Jurkat, Clone E6-1 (cell line): ENCODE measurements at places on chromosomes 7 and 10.

- DNase-seq: no peak
Measured at GRCh38 chr7:5234852-5235831, 45.1 kb downstream of the WIPI2 start.

DNA sequence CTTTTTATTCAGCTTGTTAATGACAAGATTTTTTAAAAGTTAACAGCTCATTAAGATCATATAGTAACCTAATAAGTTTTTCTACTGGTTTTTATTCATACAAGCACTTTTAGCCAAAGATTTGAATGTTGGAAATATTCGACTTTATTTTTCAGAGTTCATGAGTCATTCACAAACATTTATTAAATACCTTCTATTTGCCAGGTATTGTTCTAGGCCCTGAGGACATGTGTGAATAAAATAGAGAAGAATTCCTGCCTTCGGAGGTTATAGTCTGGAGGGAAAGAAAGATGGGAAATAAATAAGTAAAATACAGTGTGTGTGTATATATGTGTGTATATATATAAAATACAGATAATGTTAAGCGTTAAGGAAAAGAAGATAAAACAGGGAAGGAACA lies 31.5 kb downstream of the BTAF1 start:
- DNase-seq: no peak

DNA sequence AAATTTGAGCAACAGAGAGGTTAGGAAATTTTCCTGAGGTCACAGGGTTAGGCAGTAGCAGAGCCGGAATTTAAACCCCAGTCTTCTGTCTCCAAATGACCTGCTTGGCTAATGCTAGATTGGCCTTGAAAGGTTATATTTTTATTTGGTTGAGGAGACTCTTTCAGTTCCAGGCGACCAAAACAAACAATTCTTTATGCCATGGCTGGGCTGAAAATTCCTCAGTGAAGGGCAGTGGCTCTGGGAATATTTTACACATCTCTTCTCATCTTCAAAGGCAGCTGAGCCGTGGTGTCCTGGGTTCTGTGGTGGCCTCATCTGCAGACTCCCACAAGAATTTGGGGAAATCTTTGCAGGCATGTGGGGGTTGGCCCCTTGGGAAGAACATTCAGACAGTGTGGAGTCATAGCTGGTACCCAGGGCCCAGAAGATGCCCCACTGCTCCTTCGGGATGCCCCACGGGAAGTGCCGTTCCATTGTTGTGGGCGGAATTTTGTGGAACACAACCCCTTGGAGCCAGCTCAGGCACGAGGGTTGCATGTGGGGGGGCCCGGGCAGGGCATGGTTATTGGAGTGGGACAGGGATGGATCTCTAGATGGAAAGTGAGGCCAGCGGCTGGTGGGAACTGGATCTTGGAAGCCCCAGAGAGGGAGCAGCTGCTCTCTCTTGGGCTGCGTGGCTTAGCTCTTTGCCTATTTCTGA lies 33.2 kb downstream of the RPS24 start:
- DNase-seq: no peak

DNA sequence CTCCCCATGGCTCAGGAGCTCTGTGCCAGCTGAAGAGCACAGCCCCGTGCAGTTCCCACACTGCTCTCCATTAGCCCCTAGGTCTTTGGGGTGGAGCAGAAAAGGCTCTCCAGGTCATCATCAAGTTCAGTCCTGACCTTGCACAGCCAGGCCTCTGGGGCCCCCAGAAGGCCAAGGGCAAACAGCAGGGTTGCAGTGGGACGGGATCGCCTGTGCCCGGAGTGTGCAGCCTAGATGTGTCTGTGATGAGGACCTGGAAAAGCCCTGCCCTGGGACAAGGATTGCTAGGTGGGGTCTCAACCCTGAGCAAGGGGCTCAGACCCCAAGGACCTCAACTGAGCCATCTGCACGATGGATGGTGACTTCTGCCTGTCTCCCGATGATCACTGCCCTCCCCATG lies 549 bp downstream of the INMT start:
- no peak for DNase-seq

GRCh38 chr10:54903745-54904144 lies 102.7 kb upstream of the PCDH15 start:
- DNase-seq: no peak

- peak; percentile 28 for DNase-seq
Measured at GRCh38 chr10:18689498-18689897, 30.3 kb downstream of the ARL5B start.

DNA sequence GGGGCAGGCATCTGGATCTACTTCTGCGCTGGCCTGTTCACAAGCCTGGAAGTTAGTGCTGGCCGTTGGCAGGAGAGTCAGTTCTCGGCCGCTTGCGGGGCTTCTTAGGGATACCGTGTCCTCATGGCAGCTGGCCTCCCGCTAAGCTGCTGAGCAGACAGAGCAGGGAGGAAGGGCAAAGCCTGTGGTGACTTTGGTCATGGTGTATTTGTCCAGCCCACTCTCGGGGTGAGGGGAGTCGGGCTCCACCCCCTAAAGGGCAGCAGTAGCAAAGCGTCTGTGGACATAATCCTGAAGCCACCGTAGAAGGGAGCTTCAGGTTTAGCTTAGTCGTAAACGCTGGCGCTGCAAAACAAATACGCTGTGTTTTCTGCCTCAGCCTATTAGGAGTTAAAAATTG lies 12.2 kb downstream of the UBE3C start:
- DNase-seq: no peak

- DNase-seq: no peak
Measured at GRCh38 chr7:110386006-110386405, 704.9 kb upstream of the LRRN3 start.

DNA sequence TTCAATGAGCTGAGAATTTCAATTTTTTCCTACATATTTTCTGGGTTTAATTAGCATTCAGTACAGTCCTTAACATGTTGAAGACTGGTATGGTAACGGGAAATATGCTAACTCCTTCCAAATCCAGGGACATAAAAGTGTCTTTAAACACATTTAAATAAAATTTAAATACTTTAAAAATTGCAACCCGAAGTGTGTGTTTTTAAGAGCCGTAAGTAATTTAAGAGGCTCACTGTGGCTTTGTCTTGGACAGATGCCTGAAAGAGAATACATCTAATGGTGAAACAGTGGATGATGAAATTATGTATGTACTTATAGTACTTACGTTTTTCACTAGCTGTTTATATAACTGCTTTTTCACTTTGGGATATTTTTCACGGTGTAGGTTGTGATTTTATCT lies 687.3 kb upstream of the CELF2 start:
- no peak for DNase-seq

DNA sequence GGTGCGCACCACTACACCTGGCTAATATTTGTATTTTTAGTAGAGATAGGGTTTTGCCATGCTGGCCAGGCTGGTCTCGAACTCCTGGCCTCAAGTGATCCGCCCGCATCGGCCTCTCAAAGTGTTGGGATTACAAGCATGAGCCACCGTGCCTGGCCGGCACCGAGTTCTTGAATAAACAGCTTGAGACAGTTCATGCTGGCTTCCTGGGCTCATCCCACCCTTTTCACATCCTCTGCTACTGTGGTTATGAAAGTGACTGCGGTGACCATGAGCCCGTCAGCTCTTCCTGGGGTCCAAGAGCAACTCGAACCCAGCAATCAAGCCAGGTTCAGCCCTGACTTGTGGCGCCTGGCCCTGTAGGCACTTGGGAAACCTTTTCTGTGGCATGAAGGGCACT lies 38.7 kb downstream of the HIP1 start:
- DNase-seq: no peak
